AG08395 (cell line): ENCODE measurements at places on chromosomes 4 and X.

- DNase-seq: no peak
These were observed 408.9 kb downstream of the NAP1L3 start for GRCh38 chrX:93264261-93265002.

GRCh38 chr4:158767451-158767850 lies 1.4 kb upstream of the FNIP2 start:
- no peak for DNase-seq

DNA sequence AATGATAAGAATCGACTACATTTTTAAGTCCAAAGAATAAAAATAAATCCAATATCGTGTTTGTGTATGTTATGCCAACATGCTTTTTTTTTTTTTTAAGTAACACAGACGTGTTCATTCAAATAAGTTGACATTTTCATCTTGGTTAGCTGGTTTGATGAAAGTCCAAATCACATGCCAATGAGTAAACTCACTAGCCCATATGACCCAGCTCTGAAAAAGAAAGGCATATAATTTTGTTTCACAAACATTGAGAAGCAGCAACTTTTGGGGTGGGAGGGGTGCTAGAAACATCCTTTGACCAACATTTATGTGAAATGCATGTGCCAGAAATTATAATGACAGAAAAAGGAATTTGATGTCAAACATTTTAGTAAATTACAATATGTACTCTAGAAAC lies 61.6 kb upstream of the SPP1 start:
- DNase-seq: no peak

- DNase-seq: no peak
These were observed 86.2 kb downstream of the JAKMIP1 start for GRCh38 chr4:6114181-6114580.

DNA sequence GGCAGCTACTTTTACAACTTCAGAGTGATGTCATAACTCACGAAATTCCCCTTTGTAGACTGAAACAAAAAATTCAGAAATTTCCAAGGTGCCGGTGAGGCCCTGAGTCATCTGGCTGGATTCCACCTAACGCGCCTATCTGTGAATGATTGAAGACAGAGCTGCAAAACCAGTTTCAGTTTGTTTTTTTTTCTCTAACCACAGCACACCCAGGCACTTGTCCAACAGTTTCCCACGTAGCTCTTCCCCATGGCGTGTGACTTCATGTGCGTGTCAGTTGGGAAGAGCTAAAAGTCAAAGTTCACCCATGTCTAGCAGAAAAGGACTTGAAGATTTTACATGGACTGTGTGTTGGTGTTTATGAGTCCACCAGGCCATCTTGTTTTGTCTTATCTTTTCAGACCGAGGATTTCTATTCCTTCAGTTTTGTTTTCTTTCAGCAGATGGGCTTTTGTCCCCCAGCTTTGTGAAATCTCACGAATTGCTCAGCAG lies 16.4 kb downstream of the TCEANC start:
- peak; percentile 78 for DNase-seq

DNA sequence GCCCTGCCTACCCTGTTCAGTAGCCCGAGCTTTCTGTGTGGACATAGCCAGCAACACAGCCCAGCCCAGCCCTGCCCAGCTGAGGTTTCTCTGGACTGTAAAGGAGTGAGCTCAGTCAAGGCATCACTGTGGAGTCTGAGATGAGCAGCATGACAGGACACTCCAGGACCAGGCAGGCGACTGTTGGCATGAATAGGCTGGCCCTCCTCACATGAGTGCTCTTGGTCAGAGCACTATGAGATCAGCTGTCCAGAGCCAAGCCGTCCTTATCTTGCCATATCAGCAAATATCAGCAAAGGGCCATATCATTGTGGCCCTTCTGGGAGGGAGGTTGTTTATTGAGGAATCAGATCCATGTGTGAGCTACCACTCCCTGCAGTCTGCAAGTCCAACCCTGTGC lies 30.9 kb downstream of the REELD1 start:
- DNase-seq: peak; percentile 20

DNA sequence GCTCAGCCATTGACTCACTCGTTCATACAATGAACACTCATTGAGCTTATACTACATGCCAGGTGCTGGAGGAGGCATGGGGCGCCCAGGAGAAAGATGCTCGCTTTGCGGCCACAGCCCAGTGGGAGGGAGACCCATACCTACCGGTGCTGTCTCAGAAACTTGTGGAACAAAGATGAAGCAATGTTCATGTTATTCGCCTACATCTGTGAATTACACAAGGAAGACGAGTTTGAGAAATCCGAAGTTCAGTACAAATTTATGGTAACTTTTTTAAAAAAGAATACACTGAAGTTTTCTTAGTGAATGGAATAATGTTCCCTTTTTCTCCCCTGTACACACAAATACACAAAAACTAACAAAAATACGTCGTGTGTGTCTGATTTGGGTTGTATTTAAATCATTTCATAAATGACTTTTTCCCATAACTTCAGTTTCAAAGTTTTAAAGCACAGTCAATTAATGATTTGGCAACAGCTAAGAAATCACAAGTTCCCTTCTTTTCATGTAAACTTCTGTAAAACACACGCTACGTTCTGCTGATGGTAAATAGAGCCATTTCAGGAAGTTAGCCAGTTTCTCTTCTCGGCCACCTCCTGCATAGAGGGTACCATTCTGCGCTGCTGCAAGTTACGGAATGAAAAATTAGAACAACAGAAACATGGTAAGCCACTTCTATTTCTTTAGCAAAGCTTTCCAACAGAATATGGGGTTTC lies at the start of gene TLR8:
Gene TLR8 (plus strand): TSS at position 575 of the 716 bp plus-strand sequence. CDS start 87 bp downstream, at position 662.
- no peak for DNase-seq

DNA sequence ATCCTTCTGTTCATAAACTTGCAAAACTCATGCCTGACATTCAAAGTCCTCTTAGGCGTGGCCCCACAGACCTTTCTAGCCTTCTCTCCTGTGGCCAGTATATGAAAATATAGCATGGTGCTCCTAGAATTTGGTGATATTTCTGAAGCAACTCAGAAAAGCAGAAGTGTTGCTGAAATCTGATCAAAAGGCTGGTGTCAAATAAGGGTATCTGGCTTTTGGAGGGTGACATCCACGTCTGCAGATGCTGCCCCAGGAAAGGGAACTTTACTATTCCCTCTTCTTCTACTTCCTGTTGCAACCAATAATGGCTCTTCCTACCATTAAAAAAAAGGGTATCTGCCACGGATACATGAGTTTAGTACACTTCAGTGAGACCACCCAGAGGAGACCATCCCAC lies 83.9 kb upstream of the RPS6KA3 start:
- DNase-seq: no peak

DNA sequence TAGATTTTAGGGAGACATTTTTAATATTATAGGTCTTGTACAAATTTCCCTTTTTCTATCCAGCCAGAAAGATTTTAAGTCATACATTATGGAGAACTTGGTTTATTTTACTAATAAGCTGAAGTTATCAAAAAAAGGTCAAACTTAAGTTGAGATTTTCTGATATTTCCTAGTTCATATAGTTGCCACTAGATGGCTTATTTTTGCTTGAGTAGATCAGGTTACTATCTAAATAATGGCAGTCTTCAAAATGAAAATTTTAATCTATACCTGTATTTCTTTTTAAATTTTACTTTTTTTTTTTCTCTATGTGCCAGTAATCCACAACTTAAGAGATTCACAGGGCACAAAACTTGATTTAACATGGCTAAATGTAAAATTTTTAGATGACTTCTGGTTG lies 52.3 kb downstream of the USP9X start:
- DNase-seq: peak; percentile 10

DNA sequence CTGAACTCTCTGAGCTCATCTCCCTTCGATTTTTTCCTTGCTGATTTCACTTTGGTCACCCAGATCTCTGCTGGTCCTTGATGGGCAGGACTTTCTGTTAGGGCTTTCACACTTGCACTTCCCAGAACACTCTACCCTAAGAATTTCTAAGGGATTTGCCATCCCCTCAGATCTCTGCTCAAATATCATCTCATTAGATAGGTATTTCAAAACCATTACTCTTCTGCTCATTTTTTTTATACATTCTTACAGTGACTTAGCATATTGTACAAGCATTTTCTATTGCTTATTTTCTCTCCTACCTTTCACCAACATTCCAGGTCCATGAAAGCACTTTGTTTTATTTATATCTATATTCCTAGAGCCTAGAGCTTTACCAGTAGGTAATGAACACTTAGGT lies 913.3 kb downstream of the PDHA2 start:
- DNase-seq: no peak

DNA sequence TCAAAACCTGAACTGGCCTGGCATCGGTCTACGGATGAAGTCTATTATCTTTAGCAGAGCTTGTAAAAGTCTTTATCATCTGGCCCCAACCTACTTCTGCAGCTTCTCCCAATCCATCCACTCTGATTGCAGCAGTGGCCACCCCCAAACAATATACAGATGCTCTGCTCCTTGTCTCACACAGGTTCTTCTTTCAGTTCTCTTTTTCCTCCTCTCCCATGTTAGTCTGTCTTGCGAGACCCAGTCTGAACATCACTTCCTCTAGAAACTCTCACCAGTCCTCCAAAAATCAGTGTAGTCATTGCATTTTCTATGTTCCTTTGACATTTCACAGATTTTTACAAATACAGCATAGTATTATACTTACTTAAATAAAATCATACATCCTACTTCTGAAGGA lies 163.0 kb downstream of the FRMPD4 start:
- no peak for DNase-seq

- DNase-seq: peak; percentile 22
These were observed 233.8 kb downstream of the ENOX2 start for GRCh38 chrX:130669233-130669632.

GRCh38 chr4:100929135-100929534 lies 411.3 kb upstream of the EMCN start:
- no peak for DNase-seq

DNA sequence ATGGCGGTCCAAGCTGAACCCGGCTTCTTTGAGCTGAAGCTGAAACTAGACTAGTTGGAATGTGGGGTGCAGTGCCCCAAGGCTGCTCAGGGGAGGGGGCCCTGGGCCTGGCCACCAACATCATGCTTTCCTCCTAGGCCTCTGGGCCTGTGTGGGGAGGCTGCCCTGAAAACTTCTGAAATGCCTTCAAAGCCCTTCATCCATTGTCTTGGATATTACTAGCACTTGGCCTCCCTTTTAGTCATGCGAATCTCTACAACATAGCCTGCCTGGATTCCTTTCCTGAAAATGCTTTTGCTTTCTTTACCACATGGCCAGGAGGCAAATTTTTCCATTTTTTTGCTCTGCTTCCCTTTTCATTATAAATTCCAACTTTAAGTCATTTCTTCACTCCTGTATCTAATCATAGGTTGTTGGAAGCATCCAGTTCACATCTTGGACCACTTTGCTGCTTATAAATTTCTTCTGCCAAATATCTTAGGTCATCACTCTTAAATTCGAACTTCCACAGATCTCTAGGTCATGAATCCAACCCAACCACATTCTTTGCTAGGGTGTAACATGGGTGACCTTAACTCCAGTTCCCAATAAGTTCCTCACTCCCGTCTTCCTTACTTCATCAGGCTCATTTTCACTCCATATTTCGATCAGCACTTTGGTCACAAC lies 103.4 kb downstream of the DDIT4L start:
- no peak for DNase-seq

GRCh38 chr4:115292320-115293092 lies 179.1 kb upstream of the NDST4 start:
- DNase-seq: no peak

DNA sequence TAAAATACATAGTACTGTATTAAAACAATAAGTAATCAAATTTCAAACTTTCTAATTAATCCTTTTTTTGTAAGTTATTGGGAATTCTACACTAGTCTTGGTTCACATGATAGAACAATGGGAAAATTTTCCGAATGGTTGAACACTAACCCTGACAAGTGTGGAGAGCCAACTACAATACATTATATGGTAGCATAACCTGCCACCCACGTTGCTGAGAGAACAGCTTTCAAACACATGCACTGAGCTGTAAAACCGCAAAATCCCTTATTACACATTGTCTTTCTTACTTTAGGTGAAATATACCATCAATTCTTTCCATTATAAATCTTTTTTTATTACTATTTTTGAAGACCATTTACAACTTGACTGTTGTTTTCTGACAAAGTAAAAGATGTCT lies 54.7 kb downstream of the ANAPC10 start:
- DNase-seq: no peak

DNA sequence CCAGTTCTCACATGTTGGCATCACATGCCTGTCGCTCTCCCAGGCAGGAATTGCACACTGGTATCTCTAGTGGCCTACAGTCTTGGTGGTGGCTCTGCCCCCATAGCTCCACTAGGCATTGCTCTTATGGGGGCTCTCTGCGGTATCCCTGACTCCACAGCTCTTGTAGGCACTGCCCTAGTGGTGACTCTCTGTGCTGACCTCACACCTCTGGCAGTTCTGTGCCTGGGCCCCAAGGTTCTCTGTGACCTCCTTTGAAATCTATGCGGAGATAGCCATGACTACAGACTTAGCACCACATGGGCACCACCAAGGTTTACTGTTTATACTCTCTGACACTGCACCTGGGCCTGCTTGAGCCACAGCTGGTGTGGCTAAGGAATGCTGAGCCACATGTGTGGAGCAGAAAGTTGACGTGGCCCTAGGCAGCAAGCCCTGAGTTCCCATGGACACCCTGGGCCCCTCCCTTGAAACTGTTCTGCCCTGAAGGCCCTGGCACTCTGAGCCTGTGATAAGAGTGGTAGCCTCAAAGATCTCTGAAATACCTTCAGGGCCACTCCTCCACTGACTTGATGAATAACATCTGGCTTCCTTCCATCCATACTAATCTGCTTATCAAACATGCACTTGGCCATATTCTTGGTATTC lies 8.0 kb downstream of the SLC9B1 start:
- peak; percentile 7 for DNase-seq

GRCh38 chr4:89797117-89797516 lies 39.8 kb downstream of the SNCA start:
- DNase-seq: peak; percentile 6

DNA sequence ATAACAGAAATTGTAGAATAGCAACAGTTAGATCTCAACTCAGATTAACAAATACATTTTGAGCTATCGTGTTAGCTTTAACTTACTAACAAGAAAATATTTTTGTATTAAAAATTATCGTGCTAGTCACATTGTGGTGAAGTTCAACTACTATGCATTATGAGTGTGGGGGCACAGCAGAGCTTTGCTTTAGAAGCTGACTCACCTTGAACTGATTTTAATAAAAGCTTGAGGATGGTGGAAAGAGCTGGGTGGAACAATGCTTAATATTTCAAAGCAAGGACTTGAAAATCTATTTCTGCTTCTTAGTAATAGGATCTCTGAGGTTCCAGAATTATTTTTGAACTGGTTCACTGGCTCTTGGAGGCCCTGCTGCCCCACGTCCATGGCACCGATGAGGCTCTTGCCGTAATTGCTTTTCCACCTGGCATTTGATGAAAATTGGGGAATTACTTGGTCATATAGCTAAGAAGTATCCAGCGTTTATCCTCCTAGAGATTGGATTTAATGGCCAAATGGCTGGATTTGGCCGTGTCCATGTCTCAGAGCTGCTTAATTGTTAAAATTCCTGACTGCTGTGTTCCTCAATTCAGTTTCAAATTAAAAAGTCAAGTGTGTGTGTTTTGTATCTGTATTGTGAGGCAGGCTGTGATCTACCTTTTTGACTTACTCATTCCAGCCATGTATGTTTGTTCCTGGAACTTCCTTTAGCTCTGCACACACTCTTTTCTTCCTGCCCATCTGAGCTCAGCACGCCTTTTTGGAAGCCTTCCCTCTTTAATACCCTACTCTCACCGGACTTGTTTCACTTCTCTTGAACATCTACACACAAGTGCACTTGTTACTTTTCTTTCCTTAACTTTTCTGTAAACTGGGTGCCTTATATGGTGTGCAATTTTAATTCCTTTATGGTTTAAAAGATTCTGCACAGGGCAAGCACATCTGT lies 66.6 kb upstream of the LIMCH1 start:
- no peak for DNase-seq
